ENCODE measurements at places on chromosomes 16 and 17.

GRCh38 chr17:63833026-63833740, 5.7 kb upstream of the FTSJ3 start:
- no peak for DNase-seq

- DNase-seq: no peak
Measured at GRCh38 chr16:78227855-78228254, 128.4 kb downstream of the WWOX start.

GRCh38 chr17:57135026-57135788, 50.2 kb downstream of the AKAP1 start:
- no peak for DNase-seq

DNA sequence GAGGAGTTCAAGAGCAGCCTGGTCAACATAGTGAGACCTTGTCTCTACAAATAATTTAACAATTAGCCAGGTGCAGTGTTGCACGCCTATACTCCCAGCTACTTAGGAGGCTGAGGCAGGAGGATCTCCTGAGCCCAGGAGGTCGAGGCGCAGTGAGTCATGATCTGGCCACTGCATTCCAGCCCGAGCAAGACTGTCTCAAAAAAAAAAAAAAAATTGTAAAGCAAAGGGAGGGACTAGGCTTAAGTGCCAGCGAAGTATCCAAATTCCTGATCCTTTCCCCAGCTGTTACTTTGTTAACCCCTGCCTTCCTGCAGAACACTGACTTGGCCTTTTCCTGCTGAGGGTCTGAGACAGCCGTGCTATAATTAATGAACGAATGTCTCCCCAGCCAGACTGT, 2.7 kb downstream of the GDPD3 start:
- DNase-seq: peak; percentile 25

DNA sequence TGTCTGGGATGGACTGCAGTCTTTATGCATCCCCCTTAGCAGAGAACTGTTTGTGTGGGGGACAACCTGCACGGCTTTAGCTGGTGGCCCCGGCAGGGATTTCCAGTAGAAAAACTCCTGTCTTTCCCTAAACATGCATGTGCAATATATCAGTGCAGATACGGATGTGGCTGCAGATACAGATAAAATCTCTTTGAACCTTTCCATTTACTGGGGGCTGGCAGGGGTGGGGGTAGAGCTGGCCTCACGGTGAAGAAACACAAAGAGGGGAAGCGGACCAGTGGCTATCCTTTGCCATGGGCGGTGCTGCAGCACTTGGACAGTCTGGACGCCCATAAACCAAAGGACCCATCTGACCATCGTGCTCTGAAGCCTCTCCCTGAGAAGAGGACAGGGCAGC, 201.3 kb downstream of the ZFHX3 start:
- no peak for DNase-seq

- peak; percentile 47 for DNase-seq
Measured at GRCh38 chr16:19085679-19086200, 18.3 kb downstream of the COQ7 start.

DNA sequence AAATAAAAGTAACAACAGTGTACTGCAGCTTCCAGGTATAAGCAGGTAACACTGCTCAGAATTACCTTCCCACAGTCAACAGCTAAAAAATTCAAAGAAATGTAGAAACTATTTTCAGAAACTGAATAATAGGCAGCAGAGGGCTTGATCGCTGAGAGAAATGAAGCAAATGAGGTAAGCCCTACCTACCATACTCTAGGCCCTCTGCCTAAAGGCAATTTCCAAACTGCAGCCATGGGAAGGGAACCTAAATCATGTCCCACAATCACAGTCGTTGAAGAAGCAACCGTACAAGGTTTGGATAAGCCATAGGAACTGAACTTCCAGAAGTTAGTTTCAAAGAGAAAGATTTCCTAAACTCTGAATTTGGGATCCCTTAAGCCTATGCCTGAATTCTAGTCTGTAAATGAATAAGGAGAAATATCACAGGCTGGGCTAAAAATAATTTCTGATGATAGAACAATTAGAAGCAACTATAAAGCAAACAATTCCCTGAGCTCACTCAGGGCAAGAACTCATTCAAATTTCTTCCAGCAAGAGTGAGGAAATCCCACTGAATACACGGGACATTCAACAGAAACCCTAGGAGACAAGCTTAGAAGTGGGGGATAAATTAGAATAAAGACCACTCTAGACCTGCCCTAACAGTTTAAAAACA, 24.5 kb downstream of the NCOR1 start:
- no peak for DNase-seq

GRCh38 chr17:42329025-42329976, 41.0 kb downstream of the STAT5A start:
- DNase-seq: peak; percentile 88

GRCh38 chr17:40961591-40961990, 5.2 kb downstream of the KRT39 start:
- no peak for DNase-seq

DNA sequence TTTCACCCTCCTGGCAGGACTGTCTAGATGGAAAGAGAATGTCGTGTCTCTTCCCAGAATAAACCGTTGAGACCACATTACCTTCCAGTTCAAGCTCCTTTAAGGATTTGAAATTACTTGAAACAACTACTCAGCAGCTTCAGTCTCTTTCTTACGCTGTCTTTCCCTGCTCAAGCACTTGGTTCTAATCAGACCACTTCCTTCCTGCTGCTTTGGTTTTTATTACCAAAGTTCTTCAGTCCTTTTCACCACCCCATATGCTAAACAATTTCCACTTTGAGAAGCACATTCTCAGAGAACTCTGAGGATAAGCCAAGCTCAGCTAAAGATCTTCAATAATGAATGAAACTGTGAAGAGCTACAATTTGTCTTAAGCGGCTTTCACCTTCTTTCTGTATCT, 105.4 kb downstream of the STX8 start:
- no peak for DNase-seq

DNA sequence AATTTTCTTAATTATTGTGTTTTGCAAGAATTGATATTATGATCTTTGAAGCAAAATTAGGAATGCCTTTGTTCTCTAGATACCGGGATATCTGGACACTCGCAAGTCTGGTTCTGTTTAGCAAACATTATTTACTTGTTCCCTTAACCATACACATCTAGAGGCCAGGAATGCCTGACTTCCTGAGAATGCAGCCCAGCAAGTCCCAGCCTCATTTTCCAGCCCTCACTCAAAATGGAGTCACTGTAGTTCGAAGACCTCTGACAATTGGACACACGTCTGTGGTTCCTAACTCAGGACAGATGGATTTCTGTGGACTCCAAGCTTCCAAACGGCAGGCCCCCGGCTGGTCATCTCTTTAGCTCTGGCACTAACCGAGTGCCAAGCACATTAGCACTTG, 355.4 kb upstream of the RBFOX1 start:
- DNase-seq: no peak

GRCh38 chr17:57391076-57391825, 134.9 kb downstream of the MSI2 start:
- no peak for DNase-seq

DNA sequence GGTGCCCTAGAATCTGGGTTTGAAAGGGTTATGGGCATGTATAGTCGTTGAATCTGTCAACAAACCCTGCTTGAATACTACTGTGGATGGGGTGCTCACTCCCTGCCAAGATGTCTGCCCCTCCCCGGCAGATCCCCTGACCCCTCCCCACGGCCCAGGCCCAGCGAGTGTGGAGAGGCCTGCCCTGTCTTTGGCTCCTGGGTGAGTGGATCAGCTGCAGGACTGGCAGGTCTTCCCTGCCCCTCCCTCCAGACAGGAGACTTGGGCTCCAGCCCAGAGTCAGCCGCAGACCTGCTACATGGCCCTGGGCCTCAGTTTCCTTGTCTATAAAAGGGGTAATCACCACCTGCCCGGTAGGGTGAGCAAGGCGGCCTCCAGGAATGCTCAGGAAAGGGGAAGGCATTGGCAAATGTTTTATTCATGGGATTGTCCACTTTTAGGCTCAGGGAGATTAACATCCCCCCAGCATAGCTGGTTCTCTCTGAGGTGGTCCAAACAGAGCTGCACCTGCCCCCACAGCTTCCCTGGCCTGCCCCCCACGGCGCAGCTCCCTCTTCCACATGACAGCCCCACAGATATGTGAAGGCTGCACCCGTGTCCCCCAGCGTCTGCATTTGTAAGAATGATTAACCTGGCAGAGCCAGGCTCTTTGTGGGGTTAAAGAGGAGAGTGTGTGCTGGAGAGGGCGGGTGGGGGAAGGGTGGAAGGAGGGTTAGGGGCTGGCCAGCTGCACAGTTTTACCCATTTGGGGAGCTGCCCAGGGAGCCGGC, 18.5 kb upstream of the SPNS2 start:
- no peak for DNase-seq

GRCh38 chr16:185691-186090, 5.4 kb downstream of the HBQ1 start:
- DNase-seq: no peak

GRCh38 chr16:17571499-17572093, 100.8 kb upstream of the XYLT1 start:
- DNase-seq: no peak

DNA sequence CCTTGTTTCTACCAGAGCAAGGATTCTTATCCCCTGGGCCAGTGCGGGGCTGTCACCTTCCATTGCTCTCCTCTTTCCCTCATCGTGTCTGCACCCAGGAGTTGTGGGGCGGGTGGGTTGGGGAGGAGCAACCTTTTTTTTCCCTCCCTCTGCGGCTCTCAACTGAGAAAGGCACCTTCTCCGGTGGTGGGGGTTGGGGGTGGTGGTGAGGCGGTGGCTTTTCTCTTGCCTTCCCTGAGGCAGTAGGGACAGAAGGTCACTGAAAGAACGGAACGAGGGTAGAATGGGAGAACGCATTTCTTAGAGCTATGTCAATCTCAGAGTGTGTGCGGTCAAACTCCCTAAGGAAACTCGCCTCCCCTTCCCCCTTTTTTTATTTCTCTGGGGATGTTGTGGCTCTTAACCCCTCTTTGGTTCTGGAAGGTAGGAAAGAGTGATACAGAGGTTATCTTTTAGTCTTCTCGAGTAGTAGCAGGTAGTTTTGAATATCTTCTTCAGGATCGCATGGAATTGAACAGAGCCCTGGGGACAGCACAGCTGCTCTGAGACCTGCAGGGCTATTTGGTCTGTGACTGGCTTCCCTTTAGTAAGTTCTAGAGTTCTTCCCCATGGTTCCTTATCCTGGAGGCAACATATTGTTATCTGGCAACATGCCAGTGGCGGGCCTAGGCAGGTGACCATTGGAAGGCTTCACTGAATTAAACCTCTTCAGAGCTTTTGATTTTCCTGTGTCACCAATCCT, 994 bp downstream of the CLTC start:
- DNase-seq: peak; percentile 36

DNA sequence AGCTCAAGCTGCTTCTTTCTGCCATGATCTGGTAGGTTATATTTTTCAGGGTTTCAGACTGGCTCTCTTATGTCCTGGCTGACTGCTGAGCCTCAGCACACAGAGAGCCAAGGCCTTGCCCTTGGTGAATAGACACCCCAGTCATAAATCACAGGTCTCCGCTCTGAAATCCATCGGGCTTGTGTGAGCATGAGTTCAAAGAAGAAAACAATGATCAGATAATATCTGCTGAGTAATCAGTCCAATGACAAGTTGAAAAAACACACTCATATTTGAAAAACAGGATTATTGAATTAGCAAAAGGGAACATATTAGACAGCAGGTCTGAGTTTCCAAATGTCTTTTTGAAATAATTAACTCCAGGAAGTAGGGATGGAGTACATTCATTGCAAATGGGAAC, 51.1 kb upstream of the NDRG4 start:
- DNase-seq: no peak

DNA sequence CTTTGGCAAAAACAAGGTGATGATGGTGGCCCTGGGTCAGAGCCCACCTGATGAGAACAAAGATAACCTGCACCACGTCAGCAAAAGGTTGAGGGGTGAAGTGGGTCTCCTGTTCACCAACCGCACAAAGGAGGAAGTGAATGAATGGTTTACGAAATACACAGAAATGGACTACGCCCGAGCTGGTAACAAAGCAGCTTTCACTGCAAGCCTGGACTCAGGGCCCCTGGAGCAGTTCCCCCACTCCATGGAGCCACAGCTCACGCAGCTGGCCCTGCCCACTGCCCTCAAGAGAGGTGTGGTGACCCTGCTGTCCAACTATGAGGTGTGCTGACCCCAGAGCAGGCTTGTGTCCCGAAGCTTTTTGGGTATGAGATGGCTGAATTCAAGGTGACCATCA, 29.7 kb upstream of the DLX4 start:
- DNase-seq: no peak

DNA sequence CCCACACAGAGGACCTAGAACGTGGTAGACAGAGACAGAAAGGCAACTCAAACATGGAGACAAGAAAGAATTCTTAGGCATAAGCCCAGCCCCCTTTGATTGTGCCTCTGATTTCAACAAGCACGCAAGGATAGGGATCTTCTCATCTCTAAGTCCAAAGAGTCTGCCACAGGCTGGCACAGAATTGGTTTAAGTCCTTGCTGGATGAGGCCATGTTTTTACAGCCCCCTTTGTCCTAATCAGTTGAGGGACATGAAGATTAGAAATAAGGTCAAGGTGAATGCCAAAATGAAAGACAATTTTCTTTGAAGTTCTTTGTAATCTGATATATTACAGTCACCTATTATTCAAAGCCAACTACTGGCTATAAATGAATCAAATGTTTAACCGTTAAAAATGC, 68.0 kb upstream of the ATP2A3 start:
- no peak for DNase-seq

DNA sequence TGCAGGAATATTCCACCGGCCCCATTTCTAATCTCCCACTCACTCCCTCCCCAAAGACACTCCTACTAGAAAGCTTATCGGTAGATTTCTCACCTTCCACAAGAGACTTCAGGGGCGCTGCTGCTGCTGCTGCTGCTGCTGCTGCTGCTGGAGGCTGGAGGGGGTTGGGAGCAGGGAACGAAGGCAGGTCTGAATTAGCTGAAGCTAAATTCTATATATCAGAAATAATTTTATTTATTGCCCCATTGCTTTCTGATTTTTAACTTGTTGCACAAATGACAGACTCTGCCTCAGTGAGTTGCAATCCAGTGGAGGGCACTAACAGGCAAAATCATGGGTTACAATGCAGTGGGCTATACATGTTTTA, 25.8 kb upstream of the HLF start:
- no peak for DNase-seq

DNA sequence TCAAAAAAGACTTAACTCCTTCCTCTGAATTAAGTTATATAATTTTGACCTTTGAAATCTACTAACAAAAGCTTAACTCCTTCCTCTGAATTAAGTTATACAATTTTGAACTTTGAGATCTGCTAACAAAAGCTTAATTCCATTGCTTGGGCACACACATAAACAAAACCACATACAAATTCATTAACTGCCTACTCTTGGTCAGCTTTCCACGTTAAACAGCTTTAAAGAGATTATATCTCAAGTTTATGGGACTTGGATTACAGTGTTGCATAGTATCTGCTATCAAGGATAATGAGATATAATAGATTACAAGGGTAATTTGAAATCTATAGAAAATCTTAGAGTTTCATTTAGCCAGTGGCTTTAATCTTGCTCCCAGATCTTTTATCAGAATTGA, 23.5 kb downstream of the COX10 start:
- DNase-seq: no peak

DNA sequence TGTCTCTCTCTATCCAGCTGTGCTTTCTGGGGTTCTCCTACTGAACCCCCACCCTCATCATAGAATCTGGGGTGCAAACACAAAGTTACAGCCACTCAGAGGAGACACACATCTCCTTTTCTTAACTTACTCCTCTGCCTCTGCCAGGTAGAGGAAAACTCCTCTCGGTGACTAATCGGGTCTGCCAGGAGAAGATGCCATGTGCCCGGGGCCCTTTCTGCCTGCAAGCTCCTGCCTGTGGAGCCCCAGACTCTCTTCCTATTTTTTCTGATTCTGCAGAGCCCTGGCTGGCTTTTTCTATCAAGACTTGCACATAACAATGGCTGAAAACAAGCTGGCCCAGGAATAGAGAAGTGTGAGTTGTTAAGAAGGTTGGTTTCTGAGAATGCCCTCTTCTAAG, 10.4 kb downstream of the SLC6A4 start:
- no peak for DNase-seq
